Stimulated activated CD4-positive, alpha-beta T cell treated with anti-CD3 and anti-CD28 coated beads, Interleukin-15, amount 100 ng/mL, for 24 hours (primary cell): ENCODE measurements at places on chromosomes 3 and 15.

DNA sequence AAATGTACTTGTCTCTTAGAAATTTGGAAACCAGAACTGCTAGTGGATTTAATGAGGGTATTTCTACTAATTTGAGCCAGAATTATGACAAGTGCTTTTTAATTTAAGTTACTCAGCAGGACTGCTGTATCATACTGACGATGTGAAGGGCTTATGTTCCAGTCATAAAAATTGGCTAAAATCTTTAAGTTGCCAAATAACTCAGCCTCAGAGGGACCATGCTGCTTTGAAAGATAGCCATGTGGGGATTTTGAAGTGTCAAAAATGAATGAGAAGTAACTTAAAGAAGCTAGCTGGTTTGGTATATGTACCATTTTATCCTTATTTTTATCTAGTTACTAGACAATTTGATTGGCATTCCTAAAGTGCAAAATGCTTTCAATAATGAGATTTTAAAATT, 545.0 kb downstream of the DIPK2A start:
- no peak for DNase-seq

DNA sequence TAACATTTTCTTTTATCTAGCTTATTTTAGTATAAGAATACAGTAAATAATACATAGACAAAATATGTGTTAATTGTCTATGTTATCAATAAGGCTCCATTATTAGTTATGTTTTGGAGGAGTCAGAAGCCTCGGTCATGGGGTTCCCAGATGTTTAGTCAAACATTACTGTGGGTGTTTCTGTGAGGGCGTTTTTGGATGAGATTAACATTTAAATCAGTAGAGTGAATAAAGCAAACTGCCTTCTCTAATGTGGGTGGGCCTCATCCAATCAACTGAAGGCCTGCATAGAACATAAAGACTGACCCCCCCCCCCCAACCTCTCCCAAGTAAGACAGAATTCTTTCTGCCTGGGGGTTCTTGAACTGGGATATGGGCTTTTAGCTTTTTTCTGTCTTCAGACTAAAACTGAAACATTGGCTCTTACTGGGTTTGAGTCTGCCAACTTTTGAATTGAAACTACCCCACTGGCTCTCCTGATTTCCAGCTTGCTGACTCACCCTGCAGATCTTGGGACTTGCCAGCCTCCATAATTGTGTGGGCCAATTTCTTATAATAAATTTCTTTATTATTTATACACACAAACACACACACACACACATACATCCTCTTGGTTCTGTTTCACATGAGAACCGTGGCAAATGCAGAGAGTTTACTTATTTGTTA, 192.0 kb downstream of the TPRG1 start:
- no peak for DNase-seq

GRCh38 chr15:81091889-81092558, 42.0 kb upstream of the CFAP161 start:
- no peak for DNase-seq

GRCh38 chr15:66142285-66142684, 111.3 kb downstream of the MEGF11 start:
- DNase-seq = no peak

DNA sequence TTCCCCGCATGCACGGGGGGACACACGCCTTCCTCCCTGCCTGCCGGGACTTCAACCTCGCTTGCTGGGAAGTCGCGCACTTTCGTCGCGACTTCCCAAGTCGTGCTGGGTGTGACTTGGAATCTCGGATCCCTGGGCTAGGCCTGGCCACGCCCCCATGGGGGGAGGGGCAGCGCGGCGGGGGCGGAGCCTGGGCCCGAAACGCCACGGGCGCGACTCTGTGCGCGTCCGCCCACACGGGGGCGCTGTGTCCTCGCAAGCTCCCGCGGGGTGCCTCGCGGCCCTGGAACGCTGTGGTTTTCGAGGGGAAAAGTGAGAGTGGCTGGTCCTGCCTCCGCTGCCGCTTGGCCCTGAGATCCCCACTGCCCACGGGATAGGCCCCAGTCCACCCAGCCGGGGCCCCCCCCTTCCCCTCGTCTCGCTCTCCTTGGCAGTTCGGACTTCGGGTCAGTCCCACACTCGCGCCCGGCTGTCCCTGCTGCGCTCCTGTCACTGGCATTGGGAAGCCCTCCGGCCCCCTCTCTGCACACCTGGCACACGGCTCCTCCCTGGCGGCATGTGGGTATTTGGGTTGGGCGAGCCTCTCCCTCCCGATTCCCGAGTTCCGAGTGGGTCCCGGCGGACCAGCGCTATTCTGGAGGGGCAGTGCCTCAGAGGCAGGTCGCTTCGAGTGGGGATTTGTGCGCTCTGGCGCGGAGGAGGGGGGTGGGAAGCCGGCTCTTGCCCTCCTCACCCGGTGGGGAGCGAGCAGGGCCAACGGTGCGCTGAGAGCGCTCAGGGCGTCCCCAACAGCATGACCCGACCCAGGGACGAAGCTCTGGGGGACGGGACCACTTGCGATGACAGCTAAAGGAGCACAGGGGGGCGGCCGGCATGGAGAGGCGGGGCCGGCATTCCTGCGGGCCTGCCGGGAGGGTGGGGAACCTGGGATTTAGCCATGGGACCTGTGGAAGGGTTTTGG, 23.6 kb downstream of the SEC61A1 start:
- peak; percentile 88 for DNase-seq

DNA sequence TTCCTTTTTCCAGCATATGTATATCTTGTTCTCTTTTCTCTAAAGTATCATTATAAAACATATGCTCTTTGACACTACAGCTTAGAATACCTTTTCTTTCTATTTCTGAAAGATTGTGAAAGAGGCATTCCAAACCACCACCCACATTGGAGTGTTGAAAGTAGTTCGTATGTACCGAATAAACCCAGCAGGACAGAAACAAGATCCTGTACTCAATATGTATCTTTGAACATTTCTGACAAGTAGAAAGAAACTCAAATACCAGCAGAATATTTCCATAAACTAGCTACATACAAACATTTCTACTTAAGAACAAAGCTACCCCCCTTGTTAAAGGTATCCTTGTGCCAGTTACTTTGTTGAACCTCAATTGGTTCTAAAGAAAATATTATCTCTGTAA, 415.3 kb upstream of the ALCAM start:
- DNase-seq = no peak

GRCh38 chr3:125480656-125481374, 39.2 kb downstream of the SNX4 start:
- no peak for DNase-seq

DNA sequence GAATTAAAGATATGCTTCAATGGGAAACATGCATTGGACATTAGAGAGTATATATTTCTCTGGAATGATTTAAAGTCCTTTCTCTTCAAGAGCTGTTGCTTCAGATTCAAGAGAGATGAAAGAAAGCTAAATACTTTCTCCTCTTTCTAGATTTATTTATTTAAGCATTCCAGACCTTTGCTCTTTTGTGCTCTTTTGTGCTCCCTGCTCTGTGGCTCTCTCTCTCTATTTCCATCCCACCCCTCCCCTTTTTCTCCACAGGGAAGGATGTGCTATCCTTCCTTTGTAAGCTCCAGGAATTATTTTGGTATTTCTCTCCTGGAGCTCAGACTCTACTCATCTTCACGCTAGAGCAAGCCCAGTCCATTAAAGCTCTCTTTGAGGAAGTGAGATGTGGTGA, 871.9 kb upstream of the GBE1 start:
- no peak for DNase-seq

GRCh38 chr15:28901987-28902745, 16.4 kb downstream of the APBA2 start:
- no peak for DNase-seq
